Effector memory CD8-positive, alpha-beta T cell (primary cell): ENCODE measurements at places on chromosomes 12 and 14.

DNA sequence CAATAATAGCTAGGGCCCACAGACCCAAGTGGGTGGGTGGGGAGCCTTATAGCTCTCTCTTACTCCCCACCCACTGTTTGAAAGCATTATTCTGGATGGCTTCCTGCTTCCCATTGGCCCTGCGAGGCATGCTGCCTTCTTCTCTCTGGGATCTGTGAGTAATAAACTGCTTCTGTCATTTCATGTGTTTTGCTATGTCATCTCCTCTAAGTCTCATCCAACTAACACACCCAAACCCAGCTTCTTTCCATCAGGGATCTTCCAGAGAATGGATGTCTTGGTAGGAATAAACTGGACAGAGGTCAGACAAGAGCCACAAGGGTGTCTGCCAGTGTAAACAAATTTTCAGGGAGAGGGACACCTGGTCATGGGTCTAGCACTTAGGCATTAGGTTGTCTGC lies 66.4 kb upstream of the BDKRB2 start:
- no peak for DNase-seq

- DNase-seq: no peak
Measured at GRCh38 chr14:100688598-100689461, 37.9 kb upstream of the DLK1 start.

DNA sequence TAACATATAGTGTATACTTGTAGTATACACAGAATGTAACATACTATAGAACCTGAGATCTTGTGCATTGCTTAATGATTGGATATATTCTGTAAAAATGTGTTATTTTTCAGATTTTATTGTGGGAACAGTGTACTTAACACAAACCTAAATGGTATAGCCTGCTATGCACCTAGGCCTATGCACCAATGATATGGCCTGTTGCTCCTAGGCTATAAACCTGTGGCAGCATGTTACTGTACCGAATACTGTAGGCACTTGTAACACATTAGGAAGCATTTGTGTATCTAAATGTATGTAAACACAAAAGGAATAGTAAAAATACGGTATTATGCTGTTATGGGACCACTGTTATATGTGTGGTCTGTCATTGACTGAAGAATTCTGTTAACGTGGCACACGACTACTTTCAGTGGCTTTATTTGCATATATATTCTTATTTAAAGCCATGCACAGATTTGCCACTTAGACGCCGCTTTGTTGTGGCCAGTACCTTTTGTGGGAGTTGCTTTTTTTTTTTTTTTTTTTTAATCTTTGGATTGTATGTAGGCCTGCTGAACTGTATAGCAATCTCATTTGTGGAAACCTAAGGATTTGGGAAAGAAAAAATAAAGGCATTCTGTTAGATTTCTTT lies 7.4 kb downstream of the PAPOLA start:
- DNase-seq: no peak

DNA sequence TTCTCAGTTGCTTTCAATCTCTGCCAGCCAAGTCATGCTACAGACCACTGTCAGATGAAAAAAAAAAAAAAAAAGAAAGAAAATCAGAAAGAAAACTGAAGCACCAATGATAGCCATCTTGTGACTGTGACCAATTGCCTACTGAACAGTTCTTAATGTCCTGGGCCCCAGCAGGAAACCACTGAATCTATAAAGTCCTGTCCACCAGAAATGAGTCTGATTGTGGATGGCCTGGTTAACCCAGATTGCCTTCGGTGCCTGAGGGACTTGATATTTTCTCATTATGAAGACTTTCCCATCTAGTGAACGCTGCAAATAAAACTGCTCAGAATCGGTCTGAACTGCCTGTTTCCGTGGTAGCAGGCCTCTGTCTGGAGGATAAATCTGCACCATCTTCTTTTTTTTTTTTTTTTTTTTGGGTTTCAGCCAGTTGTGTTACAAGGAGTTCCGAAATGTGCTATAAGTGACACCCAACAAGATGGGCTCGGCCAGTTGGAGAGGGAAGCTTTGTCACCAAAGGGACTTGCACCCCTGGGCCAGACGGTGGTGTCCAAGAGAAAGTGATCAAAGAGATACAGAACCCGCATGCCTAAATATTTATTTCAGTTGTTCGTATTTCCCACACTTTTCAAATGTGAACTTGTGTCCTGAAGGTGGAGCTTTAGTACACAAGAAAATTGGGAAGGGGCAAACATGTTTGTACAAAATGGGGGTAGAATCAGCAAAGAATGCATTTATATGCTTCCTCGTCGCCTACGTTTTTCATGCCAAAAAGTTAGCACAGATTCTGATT lies 3.0 kb upstream of the PLXNC1 start:
- no peak for DNase-seq

- no peak for DNase-seq
Measured at GRCh38 chr14:45716572-45716971, 463.6 kb upstream of the MIS18BP1 start.

GRCh38 chr14:76926521-76927251 lies 100.5 kb downstream of the LRRC74A start:
- DNase-seq: peak; percentile 65

DNA sequence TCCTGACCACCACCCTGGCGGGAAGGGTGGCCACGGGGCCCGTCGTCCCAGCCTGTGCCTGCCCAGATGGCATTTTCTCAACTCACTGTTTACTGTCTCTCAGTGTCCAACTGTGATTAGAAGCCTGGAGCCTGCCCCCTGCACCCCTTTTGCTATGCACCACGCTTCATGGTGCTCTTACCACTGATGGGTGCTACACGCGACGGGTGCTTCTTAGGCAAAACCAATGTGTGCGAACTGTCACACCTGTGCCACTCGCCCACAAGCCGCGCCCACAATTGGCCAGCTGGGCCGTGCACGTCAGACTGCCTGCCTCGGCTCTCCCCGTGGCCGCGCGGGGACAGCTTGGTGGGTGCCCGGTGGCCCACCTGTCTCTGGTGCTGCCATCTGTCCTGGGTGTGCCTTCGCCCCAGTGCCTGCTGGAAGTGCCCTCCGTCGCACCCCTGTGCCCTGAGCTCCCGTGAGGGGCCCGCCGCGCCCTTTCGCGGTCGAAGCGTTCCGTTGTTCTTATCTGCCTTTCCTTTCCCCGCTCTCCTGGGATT lies 15.1 kb upstream of the AMN start:
- no peak for DNase-seq

DNA sequence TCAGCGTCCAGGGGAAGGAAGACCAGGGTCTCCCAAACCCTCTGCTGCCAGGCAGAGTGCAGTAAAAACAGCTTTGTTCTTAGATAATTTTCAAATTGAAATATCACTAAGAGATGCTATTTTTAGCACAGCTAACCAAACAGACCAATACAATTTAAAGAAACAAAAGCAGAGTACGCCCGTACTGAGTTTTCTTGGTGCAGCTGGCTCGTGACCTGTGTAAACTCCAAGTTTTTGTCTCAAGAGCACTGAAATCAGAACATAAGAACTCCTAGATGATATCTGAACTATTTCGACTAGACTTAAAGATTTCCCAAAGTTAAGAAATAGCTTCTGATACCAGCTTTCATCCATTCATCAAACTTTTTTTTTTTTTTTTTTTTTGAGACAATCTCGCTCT lies 10.3 kb downstream of the ARF3 start:
- no peak for DNase-seq

- DNase-seq: no peak
Measured at GRCh38 chr14:20743556-20743955, 2.1 kb upstream of the EDDM3A start.

- no peak for DNase-seq
Measured at GRCh38 chr12:103903993-103904392, 26.2 kb upstream of the HSP90B1 start.

DNA sequence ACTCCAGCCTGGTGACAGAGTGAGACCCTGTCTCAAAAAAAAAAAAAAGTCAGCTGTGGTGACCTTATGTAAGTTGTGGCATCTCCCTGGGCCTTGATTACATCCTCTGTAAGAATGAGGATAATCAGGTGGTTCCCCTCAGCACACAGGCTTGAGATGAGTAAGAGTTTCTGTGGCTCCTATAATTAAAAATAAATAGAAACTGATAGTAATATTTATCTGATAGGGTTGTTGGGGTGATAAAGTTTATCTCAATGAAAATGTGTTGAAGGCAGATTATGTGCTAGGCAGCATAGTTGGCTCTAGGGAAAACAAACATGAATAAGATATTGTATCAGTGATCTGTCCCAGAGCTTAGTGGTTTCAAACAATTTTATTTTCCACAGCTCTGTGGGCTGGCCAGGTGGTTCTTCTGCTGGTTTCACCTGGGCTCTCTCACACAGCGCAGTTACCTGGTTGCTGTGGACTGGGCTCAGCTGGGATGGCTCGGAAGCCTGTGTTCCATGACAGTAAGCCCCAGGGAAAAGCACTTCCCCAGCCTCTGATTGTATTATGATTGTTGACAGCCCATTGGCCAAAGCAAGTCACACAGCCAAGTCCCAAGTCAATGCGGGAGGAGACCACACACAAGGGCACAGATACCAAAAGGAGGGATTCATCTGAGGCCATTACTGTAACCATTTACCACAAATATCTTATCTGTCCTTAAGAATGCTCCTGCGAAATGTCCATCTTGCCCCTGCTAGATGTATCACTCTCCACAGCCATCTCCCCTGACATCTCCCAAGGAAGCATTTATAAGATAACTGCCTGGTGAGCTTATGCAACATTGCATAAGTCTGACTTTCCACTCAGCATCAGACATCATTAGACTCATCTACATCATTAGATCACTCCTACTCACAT lies 151.7 kb downstream of the NUAK1 start:
- DNase-seq: no peak

GRCh38 chr12:95700316-95700785 lies 90.2 kb downstream of the NTN4 start:
- DNase-seq: no peak

DNA sequence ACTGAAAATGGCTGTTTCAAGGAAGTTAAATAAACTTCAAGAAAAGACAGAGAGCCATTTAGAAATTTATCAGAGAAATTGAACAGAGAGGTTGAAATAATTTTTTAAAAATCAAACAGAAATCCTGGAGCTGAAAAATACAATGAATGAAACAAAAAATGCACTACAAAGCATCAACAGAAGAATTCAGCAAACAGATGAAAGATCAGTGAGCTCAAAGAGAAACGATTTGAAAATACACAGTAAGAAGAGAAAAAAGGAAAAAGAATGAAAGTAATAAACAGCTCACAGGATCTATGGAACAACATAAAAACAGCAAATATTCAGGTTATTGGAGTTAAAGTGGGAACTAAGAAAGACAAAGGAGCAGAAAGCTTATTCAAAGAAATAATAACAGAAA lies 26.2 kb downstream of the COX16 start:
- no peak for DNase-seq

DNA sequence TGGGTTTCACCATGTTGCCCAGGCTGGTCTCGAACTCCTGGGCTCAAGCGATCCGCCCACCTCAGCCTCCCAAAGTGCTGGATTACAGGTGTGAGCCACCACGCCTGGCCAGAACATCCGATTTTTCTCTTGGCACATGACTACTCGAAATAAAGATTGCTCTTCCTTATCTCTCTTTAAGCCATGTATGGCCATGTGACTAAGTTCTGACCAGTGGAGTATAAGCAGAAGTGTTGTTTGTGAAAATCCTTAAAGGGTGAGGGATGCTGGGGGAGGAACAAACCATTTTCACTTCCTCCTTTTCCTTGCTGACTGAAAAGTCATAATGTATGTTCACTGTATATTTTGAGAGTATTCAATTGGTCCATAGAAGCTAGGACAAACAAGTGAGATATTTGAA lies 50.7 kb upstream of the ATF7IP start:
- no peak for DNase-seq

- DNase-seq: peak; percentile 48
Measured at GRCh38 chr14:106039400-106039799, 513.0 kb downstream of the TMEM121 start.

GRCh38 chr12:85283560-85283959 lies 3.5 kb downstream of the ALX1 start:
- no peak for DNase-seq

DNA sequence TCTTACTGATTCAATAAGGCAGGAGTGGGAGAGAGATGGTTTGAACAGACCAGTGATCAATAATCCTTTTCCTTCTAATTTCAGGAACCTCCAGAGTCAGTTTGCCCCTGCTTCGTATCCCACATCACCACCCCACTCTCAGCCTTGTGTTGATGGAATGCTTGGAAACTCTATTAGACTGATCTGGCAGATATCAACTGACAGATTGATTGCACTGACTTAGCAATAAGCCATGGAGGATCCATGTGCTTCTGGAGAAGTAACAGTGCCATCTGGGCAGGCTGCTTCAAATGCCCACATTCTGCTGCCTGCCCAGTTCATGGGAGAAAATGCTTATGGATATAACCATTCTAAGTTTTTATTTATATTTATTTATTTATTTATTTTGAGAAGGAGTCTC lies 218.0 kb downstream of the SLC2A13 start:
- no peak for DNase-seq

DNA sequence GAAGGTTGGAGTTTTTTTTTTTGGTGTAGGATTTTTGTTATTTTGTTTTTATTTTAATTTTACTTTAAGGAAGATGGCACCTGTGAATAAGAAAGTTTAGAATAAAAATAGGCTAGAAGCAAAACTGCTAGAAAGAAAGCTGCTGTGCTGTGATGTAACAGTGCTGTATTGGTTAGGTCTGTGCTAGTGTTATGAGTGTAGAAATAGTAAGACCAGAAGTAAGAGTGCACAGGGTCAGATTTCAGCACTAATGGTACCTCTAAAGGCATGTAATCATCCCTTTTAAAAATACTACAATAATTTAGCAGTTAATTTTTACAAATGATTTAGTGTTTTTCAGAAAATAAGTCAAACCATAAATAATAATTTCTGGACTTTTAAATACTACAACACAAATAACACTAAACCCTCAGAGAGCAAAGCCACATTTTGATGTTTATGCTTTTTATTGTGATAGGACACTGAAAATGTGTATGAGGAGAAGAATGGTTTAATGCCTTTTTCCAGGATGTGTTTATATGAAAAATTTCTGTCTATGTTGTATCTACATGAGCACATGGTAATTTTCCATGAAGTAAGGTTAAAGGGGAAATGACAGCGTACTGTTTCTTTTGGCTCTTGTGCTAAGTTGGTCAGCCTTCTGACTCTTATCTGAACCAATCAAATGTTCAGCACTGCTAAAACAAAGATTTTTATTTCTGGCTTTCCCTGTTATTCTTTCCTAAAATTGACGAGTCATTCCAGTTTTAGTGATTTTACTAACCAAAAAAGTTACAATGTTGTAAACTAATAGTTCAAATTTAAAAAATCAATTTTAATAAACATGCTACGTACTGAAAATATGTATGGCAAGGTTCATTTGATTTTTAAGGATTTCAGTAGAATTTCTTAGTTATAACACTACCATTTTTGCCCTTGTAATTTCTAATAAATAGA lies 96.1 kb downstream of the PPHLN1 start:
- DNase-seq: no peak
